Lower lobe of right lung (tissue), 2 donors: ENCODE measurements at places on chromosomes 7 and 10.

DNA sequence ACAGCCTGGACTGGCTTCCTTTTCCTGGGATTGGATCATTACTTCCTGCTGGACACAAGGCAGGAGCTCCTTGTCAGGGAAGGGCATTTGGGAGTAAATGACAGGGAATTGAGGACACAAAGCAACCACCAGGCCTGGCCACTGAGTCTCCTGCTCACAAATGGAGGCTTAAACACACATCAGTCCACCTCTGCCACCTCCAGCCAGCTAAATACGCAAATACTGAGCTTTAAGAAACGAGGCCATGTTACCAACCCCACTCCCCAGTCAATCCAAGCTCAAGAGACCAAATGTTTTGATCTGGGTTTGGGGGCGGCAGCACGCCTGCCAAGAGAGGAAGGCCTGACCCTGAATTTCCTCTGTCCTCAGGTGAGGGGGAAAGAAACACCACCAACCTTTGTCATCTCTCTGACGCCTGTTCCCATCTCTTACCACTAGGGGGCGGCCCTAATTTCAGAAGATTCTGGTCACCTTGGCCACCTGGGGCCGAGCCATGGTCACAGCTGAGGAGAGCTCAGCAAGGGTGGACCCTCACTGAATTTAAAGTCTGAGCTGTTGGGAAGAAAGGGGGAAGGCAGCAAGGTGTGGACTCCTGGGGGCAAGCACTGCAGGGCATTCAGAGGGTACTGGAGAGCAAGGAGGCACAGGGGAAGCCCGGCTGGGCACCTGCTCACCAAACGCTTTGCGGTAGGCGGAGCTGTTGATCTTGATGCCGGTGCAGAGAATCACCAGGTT is 16.5 kb downstream of the AIFM2 start:
- no peak for DNase-seq

- DNase-seq = no peak
These were observed 54.6 kb upstream of the MKI67 start for GRCh38 chr10:128180843-128181242.

GRCh38 chr7:151046603-151047573 is 1.4 kb upstream of the ASIC3 start:
- no peak for DNase-seq

- DNase-seq = no peak
These were observed 370.0 kb upstream of the GHITM start for GRCh38 chr10:83769281-83769820.

DNA sequence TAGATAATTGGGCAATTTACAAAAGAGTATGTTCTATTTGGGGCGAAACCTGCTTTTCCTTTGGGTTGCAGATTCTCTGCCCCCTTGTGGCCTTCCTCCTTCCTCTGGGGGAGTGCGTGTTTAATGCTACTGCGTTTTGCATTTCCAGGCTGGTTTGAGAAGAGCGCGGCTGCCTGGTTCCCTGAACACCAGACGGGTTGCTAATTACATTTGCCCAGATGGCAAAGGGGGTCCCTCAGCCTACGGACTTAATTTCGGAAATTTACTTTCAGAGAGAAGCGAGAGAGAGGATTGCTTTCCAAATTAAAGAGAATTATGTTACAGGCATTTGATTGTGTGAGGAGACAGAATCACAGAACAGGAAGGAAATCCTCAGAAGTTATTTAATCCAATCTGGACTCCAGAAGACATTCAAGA is 91.9 kb upstream of the JAZF1 start:
- DNase-seq = peak; percentile 46

DNA sequence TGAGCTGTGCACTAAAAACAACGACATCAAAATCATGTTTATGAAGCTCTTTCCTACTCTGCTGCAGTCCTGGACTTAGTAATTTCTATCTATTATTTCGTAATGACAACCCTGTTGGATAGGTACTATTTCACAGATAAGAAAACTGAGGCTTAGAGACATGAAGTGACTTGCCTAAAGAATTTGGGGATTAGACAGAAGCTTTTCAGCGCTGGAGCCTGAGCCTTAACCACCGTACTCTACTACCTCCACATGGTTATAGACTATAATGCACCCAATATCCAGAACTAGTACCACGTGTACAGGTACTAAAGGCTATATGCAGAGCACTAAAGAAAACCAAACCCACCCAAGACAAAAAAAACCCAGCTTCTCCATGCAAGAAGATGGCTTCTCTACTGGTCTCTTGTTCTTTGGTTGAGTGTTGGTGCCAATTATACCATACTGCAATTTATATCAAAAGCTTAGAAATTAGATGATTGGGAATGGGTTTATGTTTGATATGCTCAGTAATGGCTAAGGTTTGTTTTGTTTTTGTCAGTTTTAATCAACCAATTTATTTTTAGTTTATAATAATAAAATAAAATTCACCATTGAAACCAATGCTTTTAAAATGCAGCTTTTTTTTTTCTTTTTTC is 6.5 kb upstream of the SNX10 start:
- DNase-seq = no peak

- no peak for DNase-seq
These were observed 34.3 kb upstream of the TMEM26 start for GRCh38 chr10:61487506-61487905.

GRCh38 chr7:8217200-8218068 is 44.5 kb downstream of the ICA1 start:
- no peak for DNase-seq

- peak; percentile 33 for DNase-seq
These were observed 86.7 kb downstream of the PRKAG2 start for GRCh38 chr7:151790095-151790829.

GRCh38 chr10:121974535-121975294 is at the start of gene NSMCE4A:
Gene NSMCE4A, minus strand, starts transcription at chr10:121975217. Its CDS starts 52 bp downstream, at chr10:121975165.
- peak; percentile 87 for DNase-seq

GRCh38 chr7:93320887-93321286 is 88.7 kb downstream of the VPS50 start:
- DNase-seq = no peak

DNA sequence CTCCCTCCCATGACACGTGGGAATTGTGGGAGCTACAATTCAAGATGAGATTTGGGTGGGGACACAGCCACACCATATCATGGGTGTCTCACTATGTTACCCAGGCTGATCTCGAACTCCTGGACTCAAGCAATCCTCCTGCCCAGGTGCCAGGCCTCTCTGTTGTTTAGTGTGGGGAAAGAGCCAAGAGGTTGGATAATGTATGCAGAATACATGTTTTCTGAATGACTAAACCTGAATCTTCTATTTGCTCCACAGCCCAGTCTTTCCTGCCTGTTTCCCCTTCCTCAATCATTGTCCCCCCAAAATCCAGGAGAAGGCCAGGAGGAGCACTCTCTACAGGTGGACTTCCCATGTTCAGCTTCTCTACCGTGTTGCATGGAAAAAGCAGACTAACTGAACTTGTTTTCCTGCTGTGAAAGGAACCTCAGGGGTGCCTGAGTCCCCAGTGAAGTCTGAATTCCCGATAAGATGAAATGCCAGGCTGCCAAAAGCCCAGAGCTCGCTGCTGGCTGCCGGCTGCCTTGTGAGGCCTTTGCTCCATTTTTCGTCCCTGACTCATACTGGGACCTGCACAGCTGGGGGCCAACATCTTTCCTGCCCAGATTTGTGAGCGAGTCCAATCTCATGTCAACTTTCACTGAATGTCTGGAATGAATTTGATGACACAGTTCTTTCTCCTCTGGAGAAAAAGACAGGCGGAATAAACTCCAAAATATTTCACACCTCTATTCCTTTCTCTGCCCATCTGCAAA is 588.0 kb downstream of the CALN1 start:
- DNase-seq = no peak

DNA sequence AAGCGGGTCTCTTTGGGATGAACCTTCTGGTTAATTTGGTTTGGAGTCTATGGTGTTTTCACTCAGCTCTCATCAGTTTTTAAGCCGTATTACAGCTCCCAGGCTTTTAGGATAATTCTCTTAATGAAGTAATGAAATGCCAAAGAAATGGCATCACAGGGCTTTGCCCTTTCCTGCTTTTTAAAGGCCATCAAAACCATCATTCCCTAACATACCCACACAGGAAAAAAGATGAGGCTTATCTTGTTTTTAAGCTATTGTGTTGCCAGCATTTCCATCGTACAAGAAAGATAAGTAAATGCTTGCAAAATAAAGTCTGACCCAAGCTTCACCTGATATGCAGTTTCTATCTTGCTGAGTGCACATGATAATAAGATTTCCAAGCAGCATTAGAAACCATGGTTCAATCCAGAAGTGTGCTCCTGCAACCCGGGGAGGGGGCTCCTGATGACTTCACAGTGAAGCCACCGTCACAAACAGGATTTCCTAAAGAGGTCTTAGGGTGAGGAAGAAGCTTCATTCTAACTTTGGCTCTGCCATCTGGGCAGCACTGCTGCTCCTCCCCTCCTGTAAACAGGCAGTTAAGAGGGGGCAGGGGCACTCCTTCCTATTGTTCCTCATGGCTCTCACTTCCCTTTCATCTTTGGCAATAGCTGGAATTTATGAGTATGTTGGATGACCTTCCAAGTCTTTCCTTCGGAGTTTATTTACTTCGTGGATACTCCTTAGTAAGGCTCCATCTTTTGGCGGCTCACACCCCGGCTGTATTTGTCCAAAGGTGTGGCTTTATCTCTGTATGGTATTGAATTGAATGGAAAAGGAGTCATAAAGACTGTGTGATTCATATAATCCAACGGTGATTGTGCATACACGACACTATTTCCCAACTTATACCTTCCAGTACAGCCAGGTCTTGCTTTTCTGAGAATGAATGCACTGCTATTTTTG is 55.2 kb upstream of the FAM133B start:
- DNase-seq = no peak

DNA sequence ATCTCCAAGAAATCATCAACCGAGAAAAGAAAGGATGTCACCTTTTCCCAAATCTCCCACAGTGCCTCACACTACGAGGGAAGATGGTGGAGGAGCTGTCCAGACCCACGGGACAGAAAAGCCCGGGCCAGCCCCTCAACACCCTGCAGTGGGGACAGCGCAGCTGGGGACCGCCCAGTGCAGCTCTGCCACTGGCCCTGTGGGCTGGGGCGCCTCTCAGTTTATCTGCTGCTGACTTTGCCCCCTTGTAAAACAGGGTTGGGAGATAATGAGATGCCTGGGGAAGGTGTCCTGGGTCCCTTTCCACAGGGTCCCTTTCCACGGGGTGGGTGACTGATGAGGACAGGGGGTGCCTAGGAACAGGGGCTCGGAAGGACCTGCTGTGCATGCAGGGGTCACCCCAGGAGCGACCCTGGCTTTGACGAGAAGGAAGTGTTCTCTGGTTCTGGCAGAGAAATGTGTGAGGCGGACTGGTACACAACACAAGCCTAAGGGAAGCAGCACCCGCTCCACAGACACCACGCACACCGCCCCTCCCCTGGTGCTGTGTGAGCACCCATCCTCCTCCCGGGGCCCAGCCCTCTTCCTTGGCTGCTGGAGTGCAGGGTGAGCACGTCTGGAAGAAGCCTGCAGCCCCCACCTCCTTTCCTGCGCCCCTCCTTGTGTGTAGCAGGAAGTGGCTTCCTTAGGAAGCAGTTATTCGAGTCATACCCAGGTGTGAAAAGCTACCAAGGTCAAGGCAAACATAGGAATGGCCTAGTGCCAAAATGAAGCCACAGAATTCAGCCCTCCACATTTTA is 339.9 kb downstream of the DNAJB6 start:
- DNase-seq = no peak

- no peak for DNase-seq
These were observed 348.1 kb downstream of the TFEC start for GRCh38 chr7:115682507-115682906.

DNA sequence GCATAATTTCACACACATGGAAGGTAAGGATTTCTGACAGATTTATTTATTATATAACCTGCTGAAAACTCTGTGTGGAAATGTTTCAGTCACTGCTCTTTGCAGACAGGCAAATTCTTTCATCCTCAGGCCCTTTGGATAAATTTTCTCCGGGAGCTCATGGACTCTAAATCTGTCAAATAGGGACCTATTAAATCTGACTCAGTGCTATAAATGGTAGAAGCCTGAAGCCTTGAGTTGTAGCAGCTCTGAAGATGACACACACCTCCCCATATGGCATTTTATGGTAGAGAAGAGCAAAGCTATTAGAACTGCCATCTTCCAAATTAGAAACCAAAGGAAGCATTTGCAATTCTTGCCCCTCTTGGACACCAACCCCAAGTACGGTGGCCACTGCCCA is 808.7 kb downstream of the XPNPEP1 start:
- no peak for DNase-seq

DNA sequence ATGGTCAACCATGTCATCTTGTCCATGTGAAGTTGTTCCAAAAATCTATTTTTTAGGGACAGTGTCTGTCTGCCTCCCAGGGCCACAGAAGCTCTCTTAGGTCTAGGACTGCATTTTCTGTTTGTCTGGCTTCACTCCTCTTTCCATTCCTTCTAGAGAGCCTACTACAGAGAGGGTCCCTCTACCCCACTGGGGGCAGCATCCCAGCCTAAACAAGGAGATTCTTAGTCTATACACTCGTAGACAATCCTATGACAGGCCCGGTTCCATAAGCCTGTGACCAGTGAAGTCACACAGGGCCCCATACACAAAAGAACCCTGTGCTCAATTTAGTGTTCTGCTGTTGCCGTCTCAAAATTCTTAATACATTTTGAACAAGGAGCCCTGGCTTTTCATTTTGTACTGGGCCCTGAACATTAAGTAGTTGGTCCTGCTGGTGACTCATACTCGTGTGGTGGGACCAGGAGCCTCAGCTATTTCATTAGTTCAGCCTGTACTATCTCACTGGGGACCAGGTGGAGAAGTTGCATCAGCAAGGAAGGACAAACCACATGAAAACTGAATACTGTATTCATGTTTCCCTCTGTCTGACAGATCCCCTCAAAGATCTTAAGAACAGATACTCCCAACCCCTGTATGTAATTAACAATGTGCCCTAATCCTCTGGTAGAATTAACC is 23.5 kb upstream of the FAM180A start:
- no peak for DNase-seq
